ENCODE measurements at places on chromosomes 12 and 14.

- DNase-seq, result no peak
Observed at GRCh38 chr12:63276537-63277365, 125.8 kb upstream of the AVPR1A start.

GRCh38 chr12:22069851-22070250 is 23.8 kb downstream of the CMAS start:
- DNase-seq, result no peak

DNA sequence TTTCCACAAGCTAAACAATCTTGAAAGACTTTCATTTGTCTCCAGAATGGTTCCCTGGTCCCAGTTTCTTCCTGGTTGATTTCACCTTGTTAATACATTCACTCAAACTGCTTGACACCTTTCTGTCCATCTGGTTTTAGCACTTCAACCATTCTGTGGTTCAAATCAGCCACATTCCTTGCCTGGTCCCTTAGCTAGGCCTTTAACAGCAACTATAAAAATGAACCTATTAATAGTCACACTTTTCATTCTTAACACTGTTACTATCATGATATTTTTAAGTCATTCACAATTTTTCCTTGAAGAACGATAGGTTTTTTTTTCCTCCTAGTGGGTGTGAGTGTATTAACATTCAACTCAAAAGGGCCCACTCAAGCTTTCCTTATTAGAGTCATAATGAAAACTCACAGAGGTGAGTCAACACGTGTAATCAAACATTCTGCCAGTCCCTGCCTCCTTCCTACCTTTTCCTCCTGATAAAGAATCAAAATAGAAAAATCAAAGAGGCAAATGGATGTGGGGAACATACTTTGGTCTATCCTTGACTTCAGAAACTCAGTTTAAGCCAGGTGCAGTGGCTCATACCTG is 34.4 kb upstream of the CCNT1 start:
- no peak for DNase-seq

GRCh38 chr12:119840168-119840567 is 37.0 kb downstream of the CIT start:
- DNase-seq, result no peak
